NCI-H1930 (cell line): ENCODE measurements at places on chromosomes 7 and 10.

DNA sequence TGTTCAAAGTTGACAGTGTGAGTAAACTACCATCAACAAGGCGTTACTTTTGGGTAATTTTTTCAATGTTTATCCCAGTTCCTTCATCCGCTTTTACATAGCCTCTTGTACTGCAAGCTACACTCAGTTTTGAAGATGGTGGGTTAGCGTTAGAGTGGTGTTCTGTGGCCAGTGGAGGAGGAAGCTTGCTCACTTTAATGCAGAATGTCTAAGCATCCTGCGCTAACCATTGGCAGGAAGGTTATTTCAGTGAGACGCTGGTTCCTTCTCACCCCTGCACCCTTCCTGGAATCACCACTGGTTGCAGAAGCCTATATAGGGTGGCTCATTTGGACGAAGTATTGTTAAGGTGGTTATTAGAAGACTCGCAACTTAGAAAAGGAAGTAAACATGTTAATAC, 159.1 kb downstream of the CELF2 start:
- DNase-seq, result no peak

DNA sequence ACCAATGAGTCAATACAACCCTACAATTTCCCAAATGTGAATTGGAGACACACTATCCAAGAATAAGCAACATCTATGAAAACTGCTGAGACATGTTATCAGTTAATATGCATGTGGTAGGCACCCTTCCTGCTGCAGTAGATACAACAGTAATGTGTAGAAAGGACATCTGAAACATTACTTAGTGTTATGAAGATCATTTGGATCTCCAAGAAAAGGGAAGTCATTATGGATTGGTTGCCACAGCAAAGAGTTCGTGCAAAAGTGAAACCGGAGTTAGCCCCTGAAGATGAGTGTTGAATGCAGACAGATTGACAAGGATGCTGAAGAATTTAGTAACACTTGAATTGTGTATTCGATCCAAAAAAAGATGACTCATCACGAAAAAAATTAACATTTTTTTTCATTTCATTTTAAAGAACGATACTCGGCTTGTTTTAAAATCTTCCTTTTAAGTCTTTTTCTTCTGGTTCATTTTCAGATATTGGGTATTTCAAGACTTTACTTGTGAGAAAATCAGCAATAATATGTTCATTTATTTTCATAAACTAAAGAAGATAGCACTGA, 322.4 kb upstream of the KLF6 start:
- no peak for DNase-seq

GRCh38 chr7:153934629-153935028, 117.6 kb upstream of the DPP6 start:
- no peak for DNase-seq

DNA sequence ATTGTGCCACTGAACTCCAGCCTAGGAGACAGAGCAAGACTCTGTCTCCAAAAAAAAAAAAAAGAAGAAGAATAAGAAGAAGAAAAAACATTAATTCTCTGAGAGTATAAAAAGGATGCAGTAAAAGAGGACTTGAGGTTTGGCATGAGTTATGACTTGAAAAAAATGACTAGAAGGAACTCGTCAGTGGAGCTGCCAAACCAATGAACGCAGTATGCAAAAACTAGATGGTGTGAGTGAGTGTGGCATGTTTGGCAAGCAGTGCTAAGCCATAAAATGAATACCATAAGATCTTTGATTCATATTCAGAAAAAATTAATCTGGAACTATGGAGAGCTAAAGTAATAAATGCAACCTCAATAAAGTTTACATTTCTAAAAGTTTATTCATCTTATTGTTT, 68.6 kb upstream of the MEOX2 start:
- DNase-seq, result no peak

GRCh38 chr10:62459072-62459471, 84.9 kb downstream of the ZNF365 start:
- no peak for DNase-seq

DNA sequence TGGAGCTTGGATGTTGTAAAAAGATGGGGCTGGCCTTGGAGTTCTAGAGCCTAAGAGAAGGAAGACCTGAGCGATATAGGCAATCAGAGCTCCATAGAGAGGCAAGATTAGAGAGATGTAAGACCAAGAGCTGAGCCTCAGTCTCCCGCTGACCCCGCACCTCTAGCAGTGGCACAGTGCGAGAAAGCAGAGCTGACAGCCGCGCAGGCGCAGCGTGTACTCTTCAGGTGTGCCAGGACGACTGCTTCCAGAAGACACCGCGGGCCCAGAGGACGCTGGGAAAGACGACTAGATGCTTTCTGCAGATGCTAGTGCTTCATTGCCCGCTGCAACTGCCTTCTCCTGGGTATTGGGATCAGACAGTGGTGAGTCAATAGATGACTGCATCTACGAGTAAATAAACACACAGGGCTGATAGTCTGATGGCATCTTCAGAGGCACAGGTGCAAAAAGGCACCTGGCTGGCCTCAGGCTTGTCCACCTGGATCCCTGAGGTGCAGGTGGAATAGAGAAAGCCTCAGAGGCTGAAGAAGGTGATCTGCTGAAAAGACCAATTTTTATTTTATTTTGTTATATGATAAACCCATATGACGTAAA, 38.1 kb upstream of the CCDC6 start:
- DNase-seq, result no peak

- DNase-seq, result no peak
Observed at GRCh38 chr7:122155566-122155965, 11.5 kb upstream of the AASS start.

DNA sequence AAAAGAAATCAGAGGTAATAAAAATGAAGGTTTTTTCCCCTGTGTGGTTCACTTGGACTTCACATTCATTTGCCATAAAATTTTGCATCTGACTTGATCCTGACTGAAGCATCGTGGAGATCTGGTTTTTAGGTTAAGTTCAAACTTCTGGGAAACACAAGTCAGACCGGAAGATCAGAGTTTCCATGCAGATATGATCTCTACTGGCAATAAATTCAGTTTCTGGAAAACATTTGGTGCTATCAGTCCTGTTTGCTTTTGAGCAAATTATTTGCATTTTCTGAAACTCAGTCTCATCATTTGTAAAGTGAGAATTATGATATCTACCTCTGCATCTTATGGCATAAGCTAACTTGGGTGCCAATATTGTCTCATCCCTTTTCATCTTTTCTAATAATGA, 81.3 kb upstream of the KCNMA1 start:
- DNase-seq, result no peak

DNA sequence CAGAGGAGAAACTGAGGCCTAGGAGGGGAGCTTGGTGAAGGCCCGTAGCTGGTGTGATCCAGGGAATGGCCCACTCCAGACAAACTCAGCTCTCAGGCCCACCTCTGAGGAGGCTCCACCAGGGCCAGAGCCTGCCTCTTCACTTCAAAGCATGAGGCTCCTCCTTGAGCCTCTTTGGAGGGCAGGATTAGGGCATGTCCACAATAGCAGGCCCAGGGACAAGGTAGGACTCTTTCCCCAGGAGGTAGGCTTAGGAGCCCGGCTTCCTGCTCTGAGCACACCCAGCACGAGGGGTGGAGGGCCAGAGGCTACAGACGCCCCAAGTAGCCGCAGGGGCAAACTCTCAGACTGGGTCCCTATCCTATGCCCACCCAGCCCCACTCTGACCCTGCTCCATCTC, 164.6 kb upstream of the ZMIZ1 start:
- no peak for DNase-seq

- no peak for DNase-seq
Observed at GRCh38 chr10:132516771-132517725, 20.5 kb upstream of the INPP5A start.
